ENCODE measurements at places on chromosomes 3 and 15.

DNA sequence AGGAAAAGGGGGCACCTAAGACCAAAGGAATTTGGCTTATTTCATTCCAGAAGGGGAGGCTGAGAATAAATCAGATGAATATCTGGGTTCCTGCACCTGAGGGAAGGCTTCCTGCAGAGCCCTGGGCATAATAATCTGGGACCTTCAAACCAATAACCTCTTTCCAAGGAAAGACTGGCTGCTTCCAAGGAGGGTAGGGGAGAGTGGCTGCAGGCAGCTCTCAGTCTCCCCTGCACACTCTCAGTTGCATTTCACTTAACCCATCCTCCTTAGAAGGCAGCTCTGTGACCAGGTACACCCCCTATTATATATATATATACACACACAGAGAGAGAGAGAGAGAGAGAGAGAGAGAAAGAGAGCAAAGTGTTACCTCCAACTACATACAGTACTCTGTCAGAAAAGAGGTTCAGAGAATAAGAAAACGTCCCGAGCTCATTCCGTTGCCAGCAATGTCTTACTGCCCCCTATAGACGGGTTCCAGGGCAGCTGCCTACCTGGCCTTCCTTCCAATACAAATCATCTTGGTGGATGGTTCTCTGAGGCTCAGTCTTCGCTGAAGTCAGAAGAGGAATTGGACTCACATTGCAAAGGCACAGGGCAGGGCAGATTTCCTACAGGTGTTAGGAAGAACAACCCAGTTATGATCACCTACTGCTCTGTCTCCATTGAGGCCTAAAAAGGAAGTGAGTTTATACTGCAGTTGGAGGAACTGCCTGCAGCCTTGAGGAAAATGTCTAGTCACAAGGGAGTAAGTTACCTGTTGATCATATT lies 26.1 kb downstream of the CAPN3 start:
- DNase-seq: no peak

- DNase-seq: no peak
Measured at GRCh38 chr15:82810890-82811426, 1.5 kb downstream of the WHAMM start.

DNA sequence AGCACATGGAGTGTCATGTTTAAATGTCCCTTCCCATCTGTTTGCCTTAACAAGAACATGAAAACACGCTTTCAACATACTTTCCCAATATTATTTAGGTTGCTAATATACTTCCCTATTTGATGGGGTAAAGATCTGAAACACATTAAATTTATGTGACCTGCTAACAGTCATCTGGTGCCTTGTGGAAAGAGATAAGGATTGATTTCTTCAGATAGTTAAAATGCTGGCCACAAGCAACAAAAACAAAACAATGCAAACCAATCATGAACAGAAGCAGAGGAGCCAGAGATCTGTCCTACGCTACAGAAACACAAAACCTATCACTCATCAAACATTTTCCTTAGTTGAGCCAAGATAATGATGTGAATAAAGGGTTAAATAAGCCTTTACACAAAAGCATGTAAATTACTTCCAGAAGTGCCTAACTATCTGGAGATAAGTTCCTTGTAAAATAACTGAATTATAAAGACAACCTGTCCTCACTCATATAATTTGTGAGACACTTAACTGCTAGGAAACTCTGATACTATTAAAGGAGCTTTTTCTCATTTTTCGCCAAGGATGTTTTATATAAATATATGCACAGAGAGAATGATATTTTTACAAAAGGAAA lies 109.9 kb downstream of the NSUN3 start:
- no peak for DNase-seq

- DNase-seq: no peak
Measured at GRCh38 chr3:43378066-43378935, 92.0 kb downstream of the SNRK start.

DNA sequence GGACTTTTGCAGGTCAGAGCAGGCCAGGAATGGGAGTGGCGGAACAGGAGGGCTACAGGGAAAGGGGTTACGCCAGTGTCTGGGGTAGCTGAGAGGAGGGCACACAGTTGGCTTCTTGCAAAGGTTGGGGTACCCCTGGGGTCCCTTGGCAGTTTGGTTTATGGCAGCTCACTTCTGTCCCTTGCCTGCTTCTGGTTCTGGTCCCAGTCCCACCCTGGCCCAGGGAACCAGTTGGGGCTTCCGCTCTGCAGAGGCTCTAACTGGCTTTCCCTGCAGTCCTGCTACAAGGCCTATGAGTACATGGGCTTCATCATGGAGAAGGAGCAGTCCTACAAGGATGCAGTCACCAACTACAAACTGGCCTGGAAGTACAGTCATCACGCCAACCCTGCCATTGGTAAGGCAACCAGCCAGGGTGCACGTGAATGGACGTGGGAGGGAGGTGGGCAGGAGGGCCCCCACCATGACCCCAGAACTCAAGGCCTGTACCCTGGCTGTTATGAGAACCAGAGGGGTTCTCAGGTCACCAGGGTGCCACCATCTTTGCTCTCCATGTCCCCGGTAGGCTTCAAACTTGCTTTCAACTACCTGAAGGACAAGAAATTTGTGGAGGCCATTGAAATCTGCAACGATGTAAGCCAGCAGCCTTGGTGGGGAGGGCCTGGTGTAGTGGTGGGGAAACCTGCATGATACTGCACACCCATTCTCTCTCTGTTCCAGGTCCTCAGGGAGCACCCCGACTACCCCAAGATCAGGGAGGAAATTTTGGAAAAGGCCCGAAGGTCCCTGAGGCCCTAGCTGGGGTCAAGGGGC lies 15.2 kb downstream of the CSRNP1 start:
- DNase-seq: no peak

GRCh38 chr3:160368804-160369203 lies 30.2 kb downstream of the IFT80 start:
- DNase-seq: no peak

DNA sequence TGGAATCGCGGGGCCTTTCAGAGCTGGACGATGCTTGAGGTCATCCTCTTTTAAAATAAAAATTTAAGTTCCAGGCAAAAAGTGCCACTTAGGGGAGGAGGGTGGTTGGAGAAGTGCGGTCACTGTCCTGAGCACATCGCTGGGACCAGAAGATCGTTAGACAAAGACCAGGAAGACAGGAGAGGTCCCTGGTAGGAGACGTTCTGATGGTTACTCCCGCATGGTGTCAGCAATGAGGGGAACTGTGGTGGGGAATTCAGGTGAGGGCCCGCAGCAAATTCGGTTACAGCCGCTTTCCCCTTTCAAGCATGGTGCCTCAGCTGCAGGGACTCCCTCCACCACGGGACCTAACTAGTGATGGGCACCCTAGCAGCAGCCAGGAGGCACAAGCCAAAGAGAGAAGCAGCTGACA lies 1.0 kb upstream of the ISY1 start:
- no peak for DNase-seq

- DNase-seq: no peak
Measured at GRCh38 chr3:127087441-127087840, 104.5 kb downstream of the PLXNA1 start.

- no peak for DNase-seq
Measured at GRCh38 chr15:56866803-56867202, 51.6 kb upstream of the TCF12 start.

- DNase-seq: no peak
Measured at GRCh38 chr3:188468196-188468595, 314.2 kb downstream of the LPP start.

DNA sequence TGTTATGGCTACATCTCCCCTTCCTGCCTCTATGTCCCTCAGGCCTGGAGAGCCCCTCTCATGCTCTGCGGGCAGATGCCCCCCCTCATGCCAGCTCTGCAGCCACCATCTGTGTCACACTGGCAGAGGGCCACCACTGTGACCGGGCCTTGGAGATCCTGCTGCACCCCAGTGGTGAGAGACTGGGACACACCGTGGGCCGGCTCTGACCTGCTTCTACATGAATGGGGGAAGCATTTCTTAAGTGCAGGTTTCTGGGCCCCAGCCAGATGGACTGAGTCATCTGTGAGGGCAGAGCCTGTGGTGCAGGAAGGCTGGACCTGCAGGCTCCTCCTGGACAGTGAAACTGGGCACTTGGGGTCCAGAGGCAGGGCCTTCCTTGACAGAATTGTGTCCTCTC lies 4.8 kb downstream of the VWA5B2 start:
- no peak for DNase-seq

DNA sequence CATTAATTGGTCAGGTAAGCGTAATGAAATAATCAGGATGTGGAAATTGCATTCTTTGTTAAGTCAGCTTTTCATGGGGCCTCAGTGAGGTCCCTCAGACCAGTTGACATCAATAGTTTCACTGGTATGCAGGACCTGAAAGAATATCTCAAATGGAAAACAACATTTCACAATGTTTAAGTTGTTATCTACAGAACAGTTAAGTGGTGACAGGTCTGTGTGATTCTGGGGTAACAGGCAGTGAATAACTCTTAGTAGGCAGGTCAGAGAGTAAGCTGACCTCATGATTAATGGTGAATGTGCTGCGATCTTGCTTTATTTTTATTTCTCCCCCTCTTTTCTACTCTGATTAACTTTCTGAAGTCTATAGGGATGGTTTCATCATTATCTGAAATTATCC lies 28.9 kb upstream of the ACP3 start:
- DNase-seq: no peak

DNA sequence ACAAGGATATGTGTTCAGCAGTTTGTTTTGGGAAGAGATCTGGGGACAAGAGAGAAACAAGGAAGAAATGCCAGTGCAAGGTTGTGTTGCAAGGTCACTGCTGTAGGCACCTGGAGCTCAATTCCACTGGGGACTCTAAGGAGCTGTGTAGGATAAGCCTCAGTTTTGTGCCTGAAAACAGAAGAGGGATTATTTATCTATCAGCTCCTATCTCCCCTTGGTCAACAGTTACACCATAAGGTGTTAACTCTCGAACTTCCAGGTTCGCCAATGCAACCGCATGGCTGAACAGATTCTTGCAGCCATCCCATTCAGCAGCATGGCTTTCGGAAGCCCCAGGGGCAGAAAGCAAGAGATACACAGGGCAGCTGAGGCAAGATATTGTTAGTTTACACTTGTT lies 41.6 kb upstream of the CNOT10 start:
- DNase-seq: no peak
